ENCODE measurements at places on chromosomes 12 and 14.

DNA sequence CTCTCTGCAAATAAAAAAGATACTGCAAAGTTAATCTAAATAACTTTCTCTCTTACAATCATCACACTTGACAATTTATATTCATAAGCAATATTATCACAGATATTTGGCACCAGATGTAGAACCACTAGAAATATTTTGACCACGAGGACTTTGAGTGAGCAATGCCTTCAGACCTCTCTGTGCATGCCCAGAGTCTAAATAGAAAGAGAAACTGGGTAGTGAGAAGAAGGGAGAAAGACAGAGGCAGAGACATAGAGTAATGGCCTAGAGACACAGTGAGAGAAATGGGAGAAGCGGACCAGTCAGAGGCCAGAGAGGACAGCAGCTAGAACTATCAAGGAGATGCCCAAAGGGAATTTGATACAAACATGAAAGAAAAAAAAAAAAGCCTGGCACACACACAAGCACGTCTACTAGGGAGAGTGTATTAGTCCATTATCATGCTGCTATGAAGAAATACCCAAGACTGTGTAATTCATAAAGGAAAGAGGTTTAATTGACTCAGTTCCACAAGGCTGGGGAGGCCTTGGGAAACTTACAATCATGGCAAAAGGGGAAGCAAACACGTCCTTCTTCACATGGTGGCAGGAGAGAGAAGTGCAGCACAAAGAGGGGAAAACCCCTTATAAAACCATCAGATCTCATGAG lies 41.1 kb downstream of the BMP4 start:
- no peak for DNase-seq

GRCh38 chr14:49962621-49963020 lies 69.7 kb downstream of the ARF6 start:
- no peak for DNase-seq

- peak; percentile 93 for DNase-seq
Measured at GRCh38 chr14:75427482-75428229, at the start of gene JDP2. JDP2 (plus strand) TSS chr14:75428022; CDS start chr14:75437921, 9,899 bp downstream.

GRCh38 chr14:73472185-73473114 lies 14.1 kb upstream of the NUMB start:
- DNase-seq, result peak; percentile 43

GRCh38 chr14:75046899-75047298 lies 4.4 kb downstream of the MLH3 start:
- no peak for DNase-seq

- DNase-seq, result no peak
Measured at GRCh38 chr12:48687592-48687991, 5.6 kb upstream of the KANSL2 start.

GRCh38 chr14:37623971-37624370 lies 28.5 kb downstream of the TTC6 start:
- DNase-seq, result no peak

DNA sequence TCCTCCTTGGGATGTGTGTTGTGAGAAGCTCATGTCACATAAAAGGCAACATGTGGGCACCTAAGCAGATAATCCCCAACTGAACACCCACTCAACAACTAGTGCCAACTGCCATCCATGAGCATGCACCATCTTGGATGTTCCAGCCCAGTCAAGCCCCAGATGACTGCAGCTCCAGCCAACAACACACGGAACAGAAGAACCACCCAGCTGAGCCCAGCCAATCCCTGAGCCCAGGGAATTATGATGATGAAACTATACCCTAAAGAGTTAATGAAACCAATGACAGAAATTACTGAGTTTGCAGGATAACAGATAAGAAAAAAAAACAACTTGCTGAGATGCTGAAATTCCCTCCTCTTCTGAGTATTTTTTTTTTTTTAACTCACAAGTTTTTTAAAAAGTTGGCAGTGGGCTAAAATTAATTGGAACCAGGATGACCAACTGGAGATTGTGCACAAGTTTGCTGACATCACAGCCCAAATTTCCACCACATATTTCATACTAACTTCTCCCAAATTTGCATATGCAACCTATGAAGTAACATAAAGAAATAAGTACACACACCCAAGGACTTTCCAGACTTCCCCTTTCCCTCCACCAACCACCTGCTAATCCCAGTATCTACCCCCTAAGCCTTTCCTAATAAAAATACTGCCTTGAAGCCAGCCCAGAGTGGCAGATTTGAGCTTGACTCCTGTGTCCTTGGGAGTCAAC lies 124.5 kb downstream of the KSR2 start:
- no peak for DNase-seq

DNA sequence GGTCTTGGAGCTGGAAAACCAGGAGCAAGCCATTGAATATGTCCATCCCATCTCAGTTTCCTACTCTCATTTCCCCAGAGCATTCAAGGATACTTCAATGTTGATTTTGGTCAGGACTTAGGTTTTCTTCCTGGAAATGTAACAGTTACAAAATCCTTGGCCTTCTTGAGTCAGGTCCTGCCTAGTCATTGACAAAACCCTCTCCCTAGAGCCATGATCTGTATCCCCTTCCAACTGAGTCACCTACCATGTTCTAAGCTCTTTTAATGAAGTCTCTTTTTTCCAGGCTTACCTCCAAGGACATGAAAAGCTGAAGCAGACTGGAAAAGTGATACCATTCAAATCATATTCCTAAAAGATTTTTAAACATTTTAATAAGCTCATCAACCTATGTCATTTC lies 549.2 kb downstream of the GALC start:
- DNase-seq, result no peak

GRCh38 chr12:27233814-27234213 lies 10.3 kb upstream of the STK38L start:
- DNase-seq, result no peak

DNA sequence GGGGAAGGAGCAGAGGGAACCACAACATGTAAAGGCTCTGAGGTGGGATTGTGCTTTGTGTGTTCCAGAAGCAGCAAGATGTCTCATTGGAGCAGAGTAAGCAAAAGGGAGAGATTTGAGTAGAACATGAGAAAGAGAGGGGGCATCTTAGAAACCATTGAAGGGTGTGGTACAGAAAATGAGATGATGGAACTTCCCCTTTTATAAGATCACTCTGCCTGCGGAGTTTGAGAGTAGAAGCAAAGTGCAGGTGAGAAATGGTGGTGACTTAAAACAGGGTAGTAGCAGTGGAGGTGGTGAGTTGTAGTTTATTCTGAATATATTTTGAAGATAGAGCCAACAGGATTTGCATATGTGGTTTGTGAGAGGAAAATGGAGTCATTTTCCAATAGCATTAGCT lies 56.0 kb downstream of the FBXO34 start:
- no peak for DNase-seq

DNA sequence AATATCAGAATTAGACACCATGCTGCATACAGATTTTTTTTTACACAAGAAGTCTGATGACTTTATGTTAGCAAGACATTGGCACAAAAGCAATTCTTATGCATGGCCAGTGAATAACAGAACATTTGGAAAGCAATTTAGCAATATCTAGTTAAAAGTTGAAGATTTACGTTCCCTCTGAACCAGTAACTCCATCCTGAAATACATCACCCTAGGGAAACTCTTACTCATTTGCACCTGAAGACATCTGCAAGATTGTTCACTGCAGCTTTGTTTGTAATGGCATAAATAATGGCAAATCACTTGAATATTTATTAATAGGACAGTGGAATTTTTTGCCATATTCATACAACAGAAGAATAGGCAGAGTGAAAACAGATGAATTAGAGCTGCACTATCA lies 670.0 kb upstream of the NOVA1 start:
- no peak for DNase-seq

DNA sequence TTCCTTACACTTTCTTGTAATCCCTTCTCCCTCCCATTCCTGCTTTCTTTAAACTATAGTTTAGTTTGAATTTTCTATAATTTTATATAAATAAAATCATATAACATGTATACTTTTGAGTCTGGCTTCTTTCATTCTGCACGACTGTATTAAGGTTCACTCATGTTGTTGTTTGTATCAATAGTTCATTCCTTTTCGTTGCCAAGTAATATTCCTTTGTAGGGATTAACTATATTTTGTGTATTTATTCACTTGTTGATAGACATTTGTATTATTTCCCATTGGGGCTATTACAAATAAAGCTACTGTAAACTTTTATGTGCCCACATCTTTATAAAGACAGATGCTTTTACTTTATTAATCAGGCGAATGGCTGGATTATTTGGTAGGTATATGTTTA lies 39.4 kb upstream of the TBC1D15 start:
- no peak for DNase-seq

DNA sequence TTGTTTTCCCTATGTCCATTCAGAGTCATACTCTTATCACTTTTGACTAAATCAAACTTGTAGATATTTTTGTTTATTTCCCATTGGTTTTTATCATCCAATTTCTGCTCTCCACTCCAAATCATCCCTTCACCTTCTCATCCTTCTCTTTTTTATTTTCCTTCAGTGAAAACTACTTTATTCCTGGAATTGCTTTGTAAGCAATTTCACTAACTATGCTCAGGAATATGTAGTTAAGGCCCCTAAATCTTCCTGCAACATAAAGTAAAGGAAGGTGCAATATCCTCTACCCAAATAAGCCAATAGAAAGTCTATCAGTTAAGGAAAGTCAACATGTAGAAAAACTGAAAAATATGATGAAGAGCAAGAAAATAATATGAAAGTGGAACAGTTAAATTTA lies 308.4 kb downstream of the SEC23A start:
- DNase-seq, result no peak

- no peak for DNase-seq
Measured at GRCh38 chr14:45970621-45971020, 681.0 kb downstream of the RPL10L start.

DNA sequence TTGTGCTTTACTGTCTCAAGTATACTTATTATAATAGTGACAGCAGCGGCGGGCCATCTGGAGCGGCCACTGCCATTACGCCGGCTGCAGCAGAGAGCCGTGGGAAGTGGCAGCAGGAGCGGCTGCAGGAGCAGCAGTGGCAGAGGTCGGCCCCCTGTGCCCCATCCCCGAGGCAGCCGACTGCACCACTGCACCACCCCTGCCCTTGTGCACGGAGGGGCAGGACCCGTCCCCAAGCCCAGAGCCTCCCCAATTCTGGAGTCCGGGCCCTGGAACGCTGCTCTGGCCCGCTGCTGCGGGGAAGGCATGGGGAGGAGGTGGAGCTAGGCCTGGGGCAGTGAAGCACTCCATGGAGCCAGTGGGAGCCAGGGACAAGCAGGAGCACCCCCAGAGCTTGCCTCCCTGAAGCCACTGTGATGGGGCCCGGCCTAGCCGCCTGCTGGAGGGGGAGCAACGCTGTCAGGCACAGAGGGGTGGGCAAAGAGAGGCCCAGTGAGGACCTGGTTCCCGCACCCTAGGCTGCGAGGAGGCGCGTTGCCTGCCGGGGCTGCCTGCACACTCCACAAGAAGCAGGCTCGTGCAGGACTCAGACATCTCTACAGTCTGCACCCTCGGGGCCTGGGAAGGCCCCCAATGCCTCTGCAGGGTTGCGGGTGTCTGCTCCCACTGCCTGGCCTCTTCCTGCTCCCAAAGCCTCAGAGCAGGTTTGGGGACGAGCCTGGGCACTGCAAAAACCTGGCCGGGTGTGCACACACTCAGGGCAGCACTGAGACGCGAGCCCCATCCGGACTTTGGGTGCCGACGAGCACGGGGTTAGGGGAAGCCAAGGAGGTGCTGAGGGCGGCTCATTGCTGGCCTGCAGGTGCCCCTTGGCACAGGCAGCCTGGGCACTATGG lies 74.2 kb upstream of the RASSF8 start:
- no peak for DNase-seq

GRCh38 chr14:30960216-30960615 lies 65.2 kb upstream of the AP4S1 start:
- no peak for DNase-seq

DNA sequence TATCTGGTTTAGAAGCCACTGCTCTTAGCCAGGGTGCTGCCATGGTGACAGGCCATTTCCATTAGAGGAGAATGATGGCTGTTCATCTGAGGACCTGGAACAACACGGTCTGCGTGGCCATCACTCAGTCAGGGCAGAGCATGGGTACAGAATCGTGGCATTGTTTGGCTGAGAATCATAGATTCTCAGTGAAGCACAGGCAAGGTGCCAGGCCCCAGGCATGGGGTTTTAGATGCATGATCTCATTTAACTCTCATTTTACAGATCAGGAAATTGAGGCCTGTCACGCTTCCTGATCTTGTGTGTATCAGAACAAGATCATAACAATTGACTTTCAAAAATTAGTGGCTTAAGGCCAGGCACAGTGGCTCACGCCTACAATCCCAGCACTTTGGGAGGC lies 26.8 kb upstream of the IRF2BPL start:
- no peak for DNase-seq

DNA sequence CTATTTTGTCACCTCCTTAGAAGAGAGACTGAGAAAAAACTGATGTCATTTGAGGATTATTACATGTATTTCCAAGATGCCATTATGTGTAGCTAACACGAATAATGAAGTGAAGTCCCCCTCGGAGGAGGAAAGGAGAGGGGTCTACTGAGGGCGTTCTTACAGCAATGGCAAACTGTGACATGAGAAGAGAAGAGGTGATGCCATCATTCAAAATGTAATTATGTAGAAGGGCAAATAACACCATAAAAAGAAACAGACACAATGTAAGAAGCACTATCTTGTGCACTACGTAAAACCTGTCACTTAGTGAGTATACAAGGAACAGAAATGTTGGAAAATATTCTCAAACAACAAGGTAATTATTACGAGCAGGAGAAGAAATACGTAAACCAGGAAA lies 126.5 kb downstream of the NELL2 start:
- DNase-seq, result no peak

- no peak for DNase-seq
Measured at GRCh38 chr14:106346084-106346483, 819.7 kb downstream of the TMEM121 start.

DNA sequence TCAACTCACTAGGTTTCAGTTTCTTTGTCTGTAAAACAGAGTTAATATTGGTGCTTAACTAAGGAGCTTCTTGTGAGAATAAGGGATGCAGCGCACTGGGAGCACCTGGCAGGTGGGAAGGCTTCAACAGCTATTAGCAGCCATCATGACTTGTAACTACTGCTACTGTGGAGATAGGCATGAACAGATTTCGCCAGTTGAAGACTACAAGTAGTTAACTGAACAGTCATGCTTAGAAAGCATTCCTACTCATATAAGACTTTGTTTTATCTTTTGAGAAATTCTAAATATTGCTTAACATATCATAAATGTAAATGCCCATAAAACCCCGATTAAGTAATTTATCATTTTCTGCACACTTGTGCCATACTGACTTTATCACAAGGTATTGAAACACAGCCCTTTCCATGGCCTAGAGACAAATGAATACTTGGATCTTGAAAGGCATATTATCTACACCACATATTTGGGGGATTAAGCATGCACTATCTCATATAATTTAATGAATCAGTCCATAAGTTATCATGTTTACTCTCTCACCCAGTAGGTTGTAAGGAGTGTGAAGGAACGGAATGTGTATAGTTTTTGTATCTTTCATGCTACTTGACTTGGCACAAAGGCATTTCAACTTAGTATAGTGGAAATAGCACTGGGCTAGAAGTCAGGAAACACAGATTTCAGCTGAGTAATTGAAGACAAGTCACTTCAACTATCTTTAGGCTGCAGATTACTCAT lies 16.1 kb downstream of the NTN4 start:
- DNase-seq, result no peak

DNA sequence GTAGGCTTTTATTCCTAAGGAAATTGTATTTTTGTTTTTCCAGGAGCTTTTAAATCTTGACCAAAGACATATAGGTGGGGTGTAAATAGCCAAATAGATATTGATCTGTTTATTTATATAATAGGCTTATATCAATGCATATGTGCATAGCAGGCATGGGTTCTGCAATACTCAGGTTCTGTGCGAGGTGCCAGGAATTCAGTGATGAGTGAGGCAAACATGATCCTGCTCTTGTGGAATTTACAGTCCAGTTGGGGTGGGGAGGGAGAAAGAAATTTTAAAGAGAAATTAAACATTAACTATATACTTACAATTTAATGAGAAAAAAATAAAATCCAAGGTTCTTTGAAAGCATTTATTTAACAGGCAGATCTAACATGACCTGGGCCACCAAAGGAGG lies 160.3 kb upstream of the HIF1A start:
- no peak for DNase-seq

Measured in right lung (tissue), 10 donors.